ENCODE measurements at places on chromosomes 3 and 15.

DNA sequence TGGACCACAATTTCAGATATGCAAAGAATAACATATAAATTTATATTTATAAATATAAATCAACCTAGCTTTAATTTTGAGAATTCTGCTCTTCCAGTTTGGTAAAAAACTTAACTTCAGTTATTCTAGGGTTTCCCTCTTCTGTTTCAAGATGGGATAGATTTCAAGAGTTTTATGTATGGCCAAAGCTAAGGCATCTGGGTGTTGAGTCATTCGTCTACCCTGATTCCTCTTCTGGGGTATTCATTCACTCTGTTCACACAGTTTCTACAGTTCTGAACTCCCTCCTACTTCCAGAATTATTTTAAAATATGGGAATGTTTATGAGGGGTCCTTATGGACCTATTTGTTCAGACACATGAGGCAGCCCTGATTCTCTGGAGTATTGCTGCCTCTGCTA is 4.2 kb upstream of the FGF7 start:
- no peak for DNase-seq

- no peak for DNase-seq
Measured at GRCh38 chr3:168914662-168915061, 748.9 kb downstream of the MECOM start.

DNA sequence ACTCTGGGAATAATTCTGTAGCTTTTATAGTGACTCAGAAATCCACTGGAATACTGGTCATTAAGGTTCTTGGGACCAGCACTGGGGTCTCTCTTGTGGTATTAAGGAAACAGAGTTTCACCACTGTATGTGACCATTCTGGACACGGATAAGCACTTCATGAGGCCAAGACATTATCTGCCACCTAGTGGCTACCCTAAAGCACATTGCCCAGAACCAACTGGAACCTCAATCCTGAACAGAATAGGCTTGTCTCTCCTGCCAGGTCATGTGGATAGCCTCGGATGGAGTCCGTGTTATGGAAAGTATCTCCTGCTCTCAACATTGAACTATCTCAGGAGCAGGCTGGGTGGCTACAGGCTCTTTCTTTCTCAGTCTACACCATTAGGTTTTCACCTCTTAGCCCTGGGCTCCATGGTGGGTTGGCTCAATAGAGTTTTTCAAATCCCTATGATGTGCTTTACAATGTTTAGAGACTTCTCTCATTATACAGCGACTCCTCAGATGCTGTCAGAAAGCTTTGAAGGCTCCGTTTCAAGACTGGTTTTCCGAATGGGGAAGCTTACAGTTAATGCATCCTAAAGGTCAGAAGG is 167.6 kb upstream of the ST8SIA2 start:
- no peak for DNase-seq

GRCh38 chr15:73517566-73517965 is 74.6 kb downstream of the REC114 start:
- DNase-seq, result no peak

GRCh38 chr3:126127452-126127851 is 43.5 kb upstream of the SLC41A3 start:
- no peak for DNase-seq

DNA sequence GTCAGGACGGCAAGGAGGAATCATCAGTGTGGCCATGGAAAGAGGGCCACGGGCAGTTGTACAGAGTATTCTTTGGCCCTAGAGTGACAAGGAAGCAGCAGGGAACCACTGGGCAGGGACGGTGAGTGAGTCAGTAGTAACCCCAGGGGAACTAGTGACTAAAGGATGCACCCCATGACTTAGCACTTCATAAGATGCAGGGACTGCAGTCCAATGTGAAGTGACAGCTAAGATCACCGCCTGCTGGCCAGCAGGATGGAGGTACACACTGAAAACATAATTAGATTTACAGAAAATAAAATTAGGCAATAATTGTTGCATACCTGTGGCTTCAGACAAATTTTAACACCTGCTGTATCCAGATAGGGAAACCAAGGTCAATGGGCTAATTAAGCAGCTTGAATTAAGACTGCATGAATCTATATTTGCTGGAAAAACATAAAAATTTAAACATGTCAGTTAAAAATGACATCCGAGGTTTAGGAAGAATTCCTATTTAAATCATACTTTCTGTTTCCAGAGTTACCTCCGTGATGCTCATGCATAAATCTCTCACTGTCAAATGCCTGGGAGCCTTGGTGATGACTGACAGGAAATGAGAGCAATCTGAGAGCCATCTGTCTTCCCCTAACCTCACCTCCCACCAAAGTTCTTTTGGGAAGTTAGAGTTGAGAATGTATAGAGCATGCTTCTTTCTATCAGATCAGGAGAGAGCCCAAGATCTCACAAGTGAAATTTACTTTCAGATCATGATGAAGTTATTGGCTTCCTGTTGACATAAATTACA is 56.5 kb downstream of the DCLK3 start:
- no peak for DNase-seq

DNA sequence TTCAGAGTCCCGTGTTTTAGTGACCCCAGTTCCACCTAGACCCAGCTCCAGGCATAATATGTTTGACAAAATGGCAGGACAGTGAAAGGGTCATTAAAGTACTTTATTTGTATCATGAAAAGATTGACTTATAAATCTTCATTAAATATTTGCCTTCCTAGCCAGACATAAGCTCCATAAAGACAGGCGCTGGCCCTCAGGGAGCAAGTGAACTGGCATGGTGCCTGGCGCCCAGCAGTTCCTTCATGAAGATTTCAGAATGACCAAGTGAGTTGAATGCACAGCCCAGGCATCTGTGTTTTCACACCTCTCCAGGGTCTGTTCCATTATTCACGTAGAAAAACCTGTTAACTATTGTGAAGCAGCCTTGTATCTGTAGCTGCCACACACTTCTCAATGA is 166.2 kb downstream of the GAP43 start:
- DNase-seq, result no peak

- DNase-seq, result no peak
Measured at GRCh38 chr3:47283591-47284364, 1.0 kb downstream of the KLHL18 start.

- no peak for DNase-seq
Measured at GRCh38 chr3:37937156-37937555, 53.4 kb upstream of the VILL start.

- no peak for DNase-seq
Measured at GRCh38 chr3:45688194-45688881, 858 bp upstream of the SACM1L start.

DNA sequence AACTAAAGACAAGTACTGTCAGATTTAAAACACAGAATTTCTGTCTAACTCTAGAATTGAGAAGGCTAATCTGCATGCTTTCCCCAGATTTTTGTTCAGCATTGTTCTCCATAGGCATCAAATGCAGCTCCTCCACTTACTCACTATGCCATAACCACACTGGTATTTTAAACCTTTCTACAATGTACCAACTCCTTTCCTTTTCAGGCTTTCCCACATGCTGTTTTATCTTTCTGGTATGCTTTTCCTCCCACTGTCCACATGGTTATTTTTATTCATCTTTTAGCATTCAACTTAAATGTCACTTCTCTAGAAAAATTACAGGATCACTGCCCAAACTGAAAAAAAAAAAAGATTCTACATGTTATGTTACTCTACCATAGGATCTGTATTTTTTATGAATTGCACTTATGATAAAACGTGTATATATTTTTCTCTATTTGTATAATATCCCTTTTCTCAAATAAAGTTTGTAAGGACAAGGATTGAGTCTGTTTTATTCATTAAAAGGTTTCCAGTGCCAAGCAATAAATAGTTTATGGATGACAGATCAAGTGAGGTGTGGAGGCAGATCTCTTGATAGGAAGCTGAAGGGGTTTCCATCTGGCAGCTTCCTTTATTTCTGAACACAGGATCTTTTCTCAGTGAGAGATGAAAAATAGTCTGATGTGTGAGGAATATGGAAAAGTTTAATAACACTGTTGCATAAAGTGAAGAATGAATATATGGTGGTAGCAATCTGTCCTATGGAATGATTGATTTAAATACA is 1064.5 kb downstream of the ZPLD1 start:
- no peak for DNase-seq

Measured in ascending aorta (tissue), 2 donors.